Cortex of kidney (tissue), 1 donor: ENCODE measurements at places on chromosomes 5 and 9.

GRCh38 chr5:36300927-36301540, 668 bp downstream of the RANBP3L start:
- no peak for DNase-seq

DNA sequence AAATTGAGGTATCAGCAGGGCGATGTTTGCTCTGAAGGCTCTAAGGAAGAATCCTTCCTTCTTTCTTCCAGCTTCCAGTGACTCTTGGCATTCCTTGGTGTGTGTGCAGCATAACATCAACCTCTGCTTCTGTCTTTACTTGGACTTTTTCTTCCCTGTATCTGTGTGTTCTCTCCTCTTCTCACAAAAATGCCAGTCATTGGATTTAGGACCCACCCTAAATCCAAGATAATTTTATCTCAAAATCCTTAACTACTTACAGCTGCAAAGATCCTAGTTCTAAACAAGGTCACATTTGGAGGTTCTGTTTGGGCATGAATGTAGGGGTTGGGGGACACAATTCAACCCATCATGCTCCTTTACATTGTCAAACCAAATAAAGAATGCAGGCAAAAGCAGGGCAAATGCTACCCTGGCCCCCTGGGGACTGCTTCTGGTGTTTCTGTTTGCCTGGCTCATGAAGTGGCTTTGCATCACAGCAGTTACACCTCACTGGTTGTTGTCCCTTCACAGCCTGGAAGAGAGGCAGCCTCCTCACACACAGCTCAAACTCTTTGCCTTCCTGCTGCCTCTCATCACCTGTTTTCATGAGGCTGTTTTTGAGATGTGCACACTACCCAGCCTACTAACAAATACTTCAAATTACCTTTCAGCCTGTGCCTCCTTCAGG, 64.8 kb upstream of the PLCXD3 start:
- no peak for DNase-seq

DNA sequence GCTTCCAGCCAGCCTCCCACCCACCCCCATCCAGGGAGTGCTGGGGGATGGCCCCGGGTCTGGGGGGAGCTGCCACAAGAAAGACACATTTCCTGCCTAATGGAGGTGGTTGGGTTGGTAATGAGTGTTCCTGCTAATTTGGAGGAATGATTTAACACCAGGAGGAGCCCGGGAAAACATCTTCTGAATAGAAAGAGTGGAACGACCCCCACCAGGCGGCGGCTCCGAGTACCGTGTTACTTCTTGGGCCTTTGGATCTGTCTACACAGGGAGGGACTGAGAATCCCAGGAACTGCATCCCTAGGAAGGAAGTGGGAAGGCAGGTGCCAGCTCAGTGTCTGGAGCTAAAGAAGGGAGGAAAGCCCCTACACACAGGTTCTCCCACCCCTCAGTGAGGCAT, 64.6 kb downstream of the TSPAN17 start:
- DNase-seq: no peak

GRCh38 chr9:133355881-133356357, 368 bp downstream of the SURF1 start:
- no peak for DNase-seq

DNA sequence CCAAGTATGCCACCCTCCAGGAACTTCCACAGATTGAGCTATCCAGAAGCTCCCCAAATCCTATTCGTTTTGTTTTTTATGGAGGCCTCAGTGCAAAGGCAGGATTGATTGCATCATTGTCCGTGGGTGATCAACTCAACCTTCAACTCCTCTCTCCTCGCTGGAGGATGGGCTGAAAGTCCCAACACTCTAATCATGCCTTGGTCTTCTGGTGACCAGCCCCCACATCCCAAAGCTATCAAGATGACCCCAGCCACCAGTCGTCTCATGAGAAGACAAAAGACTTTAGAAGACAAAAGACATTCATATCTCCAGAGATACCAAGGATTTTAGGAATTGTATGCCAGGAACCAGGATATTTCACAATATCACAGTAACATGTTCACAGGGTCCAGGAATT, 441.6 kb upstream of the WWC1 start:
- no peak for DNase-seq
